ENCODE measurements at places on chromosomes 3 and 15.

GRCh38 chr3:178223876-178224275 lies 312.4 kb upstream of the KCNMB2 start:
- DNase-seq, result no peak

DNA sequence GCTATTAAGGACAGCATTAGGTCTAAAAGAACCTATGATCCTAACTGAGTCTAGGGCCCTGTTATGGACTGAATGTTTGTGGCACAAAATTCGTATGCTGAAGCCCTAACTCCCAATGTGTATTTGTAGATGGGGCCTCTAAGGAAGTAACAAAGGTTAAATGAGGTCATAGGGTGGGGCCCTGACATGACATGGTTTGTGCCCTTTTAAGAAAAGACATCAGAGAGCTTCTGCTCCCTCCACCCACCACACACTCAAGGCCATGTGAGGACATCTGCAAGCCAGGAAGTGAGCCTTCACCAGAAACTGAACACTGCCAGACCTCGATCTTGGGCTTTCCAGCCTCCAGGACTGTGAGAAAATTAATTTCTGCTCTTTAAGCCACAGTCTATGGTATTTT lies 49.2 kb downstream of the PHC3 start:
- peak; percentile 15 for DNase-seq

DNA sequence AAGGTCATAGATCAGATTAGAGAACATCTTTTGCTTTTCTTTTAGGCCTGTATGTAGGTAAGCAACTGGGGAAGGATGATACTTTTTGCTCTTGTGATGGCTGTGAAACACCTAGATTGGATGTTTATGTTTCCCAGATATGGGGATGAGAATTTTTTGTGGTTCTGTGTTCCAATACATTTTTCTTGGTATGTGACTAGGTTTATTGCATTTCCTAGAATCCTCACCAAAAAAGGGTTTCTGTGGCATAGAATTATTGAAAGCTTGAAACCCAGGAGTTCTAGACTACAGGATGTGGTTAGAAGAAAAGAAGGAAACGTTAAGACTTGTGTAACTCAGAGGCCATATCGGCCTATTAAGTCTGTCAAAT lies 25.8 kb downstream of the OXNAD1 start:
- no peak for DNase-seq

DNA sequence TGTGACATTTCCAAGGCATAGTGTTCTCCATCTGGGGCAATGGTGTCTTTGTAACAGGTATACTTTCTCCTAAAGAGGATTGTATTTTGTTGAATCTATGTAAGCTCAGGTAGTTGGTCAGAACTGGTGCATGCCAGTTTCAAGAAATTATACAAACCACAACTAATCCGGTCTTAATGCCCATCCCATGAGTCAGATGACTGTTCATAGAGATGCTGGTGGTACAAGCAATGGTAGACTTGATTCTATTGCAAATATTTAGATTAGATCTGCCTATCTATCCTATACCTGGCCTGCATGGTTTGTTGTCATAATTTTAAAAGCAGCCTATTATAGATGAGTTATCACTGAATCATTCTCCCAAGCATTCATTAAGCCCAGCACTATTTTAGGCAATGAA lies 43.5 kb downstream of the ATP13A5 start:
- no peak for DNase-seq

DNA sequence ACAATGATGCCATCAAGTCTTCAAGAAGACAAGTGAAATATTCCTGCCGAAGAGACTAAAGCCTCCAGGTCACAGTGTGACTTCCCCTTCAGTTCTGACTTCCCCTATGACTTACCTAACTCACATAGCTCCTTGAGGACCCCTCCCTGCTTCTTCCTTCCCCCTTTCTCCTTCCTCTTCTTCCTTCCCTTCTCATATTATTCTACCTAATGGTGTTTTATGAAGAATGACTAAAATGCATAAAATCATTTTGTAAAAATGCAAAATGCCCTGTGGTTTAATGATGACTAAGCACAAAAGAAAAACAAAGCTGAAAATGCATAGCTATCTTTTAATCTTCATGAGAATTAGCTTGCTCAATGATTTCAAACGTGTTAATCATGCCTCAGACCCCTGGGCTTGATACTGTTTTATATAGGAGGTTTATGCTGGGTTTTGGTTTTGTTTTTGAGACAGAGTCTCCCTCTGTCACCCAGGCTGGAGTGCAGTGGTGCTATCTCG lies 26.1 kb upstream of the TM4SF4 start:
- no peak for DNase-seq

DNA sequence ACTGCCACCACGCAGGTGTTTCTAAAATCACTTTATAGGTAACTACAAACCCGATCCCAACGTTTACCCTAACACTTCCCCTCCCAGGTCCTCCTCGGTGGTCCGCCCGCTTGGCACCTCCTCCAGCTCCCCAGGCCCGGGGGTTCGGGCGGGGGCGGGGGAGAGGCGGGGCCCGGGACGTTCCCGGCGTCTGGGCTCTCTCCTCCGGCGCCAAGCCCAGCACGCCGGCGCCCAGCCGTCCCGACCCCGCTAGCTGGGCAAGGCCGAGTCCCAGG lies 562 bp downstream of the CGGBP1 start:
- DNase-seq, result no peak

GRCh38 chr3:142239421-142239820 lies 14.0 kb upstream of the GK5 start:
- DNase-seq, result no peak

DNA sequence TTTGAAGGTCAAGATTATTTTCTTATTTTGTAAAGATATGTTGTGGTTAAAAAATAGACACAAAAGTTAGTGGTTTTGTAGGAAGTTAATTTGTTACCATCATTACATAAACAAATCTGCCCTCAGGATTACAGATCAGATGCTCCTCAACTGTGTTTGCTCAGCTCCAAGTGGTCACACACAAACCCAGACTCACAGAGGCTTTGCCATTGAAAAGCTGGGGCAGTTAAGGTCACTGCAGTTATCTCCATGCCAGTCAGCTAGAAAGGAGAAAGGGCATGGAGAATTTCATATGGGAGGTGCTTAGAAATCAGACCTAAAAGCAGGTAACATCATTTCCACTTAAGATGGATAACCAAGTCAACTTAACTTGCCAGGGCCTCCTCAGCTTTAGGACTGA lies 825.7 kb upstream of the GBE1 start:
- no peak for DNase-seq

DNA sequence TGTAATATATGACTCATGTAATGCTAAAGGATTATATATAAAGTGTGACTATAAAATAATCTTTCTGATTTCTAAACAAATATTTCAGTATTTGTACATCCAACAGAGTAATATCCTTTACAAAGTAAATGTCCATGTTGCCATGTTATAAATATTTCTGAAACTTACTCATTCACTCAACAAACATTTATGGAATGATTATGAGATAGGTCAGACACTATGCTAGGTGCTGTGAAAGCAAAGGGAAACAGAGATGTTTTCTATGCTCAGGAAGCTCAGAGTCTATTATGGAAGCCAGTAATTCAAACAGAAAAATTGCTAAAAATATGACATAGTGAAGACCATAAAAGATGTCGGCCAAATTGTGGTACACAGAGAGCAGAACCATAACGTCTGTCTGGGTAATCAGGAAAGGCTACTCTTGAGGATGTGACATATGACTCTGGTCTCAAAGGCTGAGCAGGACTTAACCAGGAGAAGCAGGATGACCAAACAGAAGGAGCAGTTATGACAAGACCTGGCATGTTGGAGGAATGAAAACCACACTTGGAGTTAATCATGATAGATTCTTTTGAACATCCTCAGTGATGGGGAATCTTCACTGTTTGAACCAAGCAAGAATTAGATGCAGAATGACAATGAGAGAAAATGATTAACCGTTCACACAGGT lies 39.0 kb upstream of the MYO5C start:
- DNase-seq, result no peak

GRCh38 chr15:62802612-62803011 lies 239.9 kb upstream of the TPM1 start:
- DNase-seq, result no peak

- DNase-seq, result no peak
Observed at GRCh38 chr3:12349895-12350811, 61.3 kb downstream of the PPARG start.

- DNase-seq, result no peak
Observed at GRCh38 chr15:71410347-71410746, 295.1 kb downstream of the THSD4 start.

DNA sequence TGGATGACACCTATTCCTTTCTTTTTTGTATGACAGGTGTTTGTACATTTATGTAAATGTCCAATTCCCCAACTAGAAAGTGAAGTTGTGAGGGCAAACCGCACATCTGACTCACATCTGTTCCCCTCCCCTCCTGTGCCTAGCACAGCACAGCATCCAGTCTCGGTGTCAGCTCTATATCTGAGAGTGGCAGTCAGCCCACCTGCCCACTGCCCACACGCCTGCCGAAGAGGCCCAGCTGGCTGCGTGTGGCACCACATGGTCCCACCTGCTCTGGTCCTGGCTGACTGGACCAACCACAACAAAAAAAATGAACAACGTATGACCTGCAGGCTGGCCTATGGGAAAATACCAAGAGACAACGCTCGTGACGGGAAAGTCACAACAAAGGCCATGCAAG lies 62.8 kb downstream of the XXYLT1 start:
- peak; percentile 24 for DNase-seq

- DNase-seq, result no peak
Observed at GRCh38 chr3:124451630-124452317, 278.5 kb upstream of the UMPS start.

DNA sequence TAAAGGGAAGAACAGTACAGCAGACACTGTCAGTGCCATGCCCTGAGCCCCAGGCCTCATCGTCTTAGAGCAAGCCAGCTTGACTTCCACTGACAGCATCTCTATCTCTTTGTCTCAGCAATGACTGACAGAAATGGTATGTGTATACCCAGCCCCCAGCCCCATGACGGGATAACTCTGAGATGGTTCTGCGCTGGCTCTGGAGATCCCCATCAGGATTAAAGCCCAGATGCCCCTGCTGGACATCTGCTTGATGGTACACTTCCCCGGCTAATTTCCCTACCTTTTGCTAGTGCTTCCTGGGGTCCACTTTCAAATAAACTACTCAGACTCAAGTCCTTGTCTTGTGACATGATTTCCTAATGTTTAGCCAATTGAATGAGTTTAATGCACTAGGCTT lies 7.6 kb downstream of the NMNAT3 start:
- DNase-seq, result no peak

DNA sequence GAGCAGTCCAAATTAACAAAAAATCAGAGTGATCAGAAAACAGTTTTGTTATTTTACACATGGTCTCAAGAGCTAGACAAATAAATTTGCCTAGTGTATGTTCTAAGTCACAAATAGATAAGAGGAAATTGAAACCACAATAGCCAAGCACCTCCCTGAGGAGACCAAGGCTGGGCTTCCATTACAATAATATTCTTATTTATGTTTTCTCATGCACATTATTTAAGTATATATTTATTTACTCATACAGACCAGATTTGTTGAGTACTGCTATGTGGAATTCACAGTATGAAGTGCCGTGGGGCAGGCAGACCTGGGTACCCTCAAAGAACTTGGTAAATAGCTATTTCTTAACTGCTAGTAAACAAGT lies 242.3 kb upstream of the ICE2 start:
- no peak for DNase-seq

DNA sequence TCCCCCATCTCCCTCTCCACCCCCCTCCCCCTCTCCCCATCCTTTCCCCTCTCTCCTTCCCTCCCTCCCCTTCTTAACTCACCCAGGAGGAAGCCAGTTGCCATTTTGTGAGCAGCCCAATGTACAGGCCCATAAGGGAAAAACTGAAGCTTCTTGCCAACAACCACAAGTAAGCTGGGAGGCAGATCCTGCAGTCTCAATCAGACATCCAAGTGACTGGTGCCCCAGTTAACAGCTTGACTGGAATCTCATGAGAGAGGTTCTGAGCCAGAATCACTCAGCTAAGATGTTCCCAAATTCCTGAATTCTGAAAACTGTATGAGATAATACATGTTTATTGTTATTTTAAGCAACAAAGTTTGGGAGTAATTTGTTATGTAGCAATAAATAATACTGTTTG lies 90.7 kb downstream of the C3orf70 start:
- DNase-seq, result no peak

DNA sequence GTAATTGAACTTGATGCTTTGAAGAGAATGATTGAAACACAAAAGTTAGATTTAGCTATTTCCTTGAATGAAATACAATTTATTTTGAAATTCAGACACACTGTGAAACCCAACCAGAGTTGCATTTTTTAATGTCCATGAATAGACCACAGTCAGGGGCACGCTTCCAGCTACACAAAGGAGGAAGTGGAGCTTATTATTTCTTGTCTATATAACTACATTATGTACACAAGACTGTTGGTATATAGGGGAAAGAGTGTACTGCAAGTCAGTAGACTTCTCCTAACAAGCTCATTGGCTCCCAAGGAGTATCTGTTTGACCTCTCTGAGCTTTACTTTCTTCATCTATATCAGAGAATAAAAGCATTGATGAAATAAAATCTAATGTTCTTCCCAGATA lies 326.2 kb downstream of the RYR3 start:
- DNase-seq, result no peak

GRCh38 chr3:188926741-188927511 lies 244.8 kb upstream of the TPRG1 start:
- no peak for DNase-seq

GRCh38 chr3:184332370-184333090 lies 4.9 kb upstream of the FAM131A start:
- DNase-seq, result no peak

GRCh38 chr3:22887664-22888291 lies 315.3 kb upstream of the UBE2E2 start:
- no peak for DNase-seq

GRCh38 chr3:50123394-50124051 lies 31.6 kb upstream of the SEMA3F start:
- no peak for DNase-seq

All from activated T-cell treated with anti-CD3 and anti-CD28 coated beads, Interleukin-2, amount 50 U/mL, for 72 hours (primary cell).